ENCODE measurements at places on chromosomes 5 and 9.
A peak's percentile ranks its signal among the peaks of the same experiment; 100 is the strongest.

GRCh38 chr9:134592018-134592818 is 49.4 kb upstream of the COL5A1 start:
- peaks cover 2% of the 10 kb centered on the region for H3K27me3 ChIP-seq
- no peak overlapping the region for H3K4me3 ChIP-seq
- no peaks in the 10 kb centered on the region for H3K36me3 ChIP-seq
- no peak for DNase-seq
- no peak overlapping the region for H3K27ac ChIP-seq
- no peaks in the 10 kb centered on the region for H3K4me1 ChIP-seq

GRCh38 chr9:114561771-114562170 is 25.8 kb upstream of the ATP6V1G1 start:
- peaks cover 6% of the 10 kb centered on the region for H3K4me1 ChIP-seq
- no peak for DNase-seq
- no peaks in the 10 kb centered on the region for H3K36me3 ChIP-seq
- H3K27me3 ChIP-seq, result peaks cover 4% of the 10 kb centered on the region
- H3K4me3 ChIP-seq, result no peak overlapping the region

- no peak for DNase-seq
- H3K27me3 ChIP-seq, result no peaks in the 10 kb centered on the region
- H3K4me3 ChIP-seq, result peak overlapping the region; percentile 84
- peaks cover 14% of the 10 kb centered on the region for H3K36me3 ChIP-seq
- H3K4me1 ChIP-seq, result peaks cover 45% of the 10 kb centered on the region
- H3K27ac ChIP-seq, result peak overlapping the region; percentile 89
Observed at GRCh38 chr9:111481885-111482636, 2.1 kb downstream of the ECPAS start.

DNA sequence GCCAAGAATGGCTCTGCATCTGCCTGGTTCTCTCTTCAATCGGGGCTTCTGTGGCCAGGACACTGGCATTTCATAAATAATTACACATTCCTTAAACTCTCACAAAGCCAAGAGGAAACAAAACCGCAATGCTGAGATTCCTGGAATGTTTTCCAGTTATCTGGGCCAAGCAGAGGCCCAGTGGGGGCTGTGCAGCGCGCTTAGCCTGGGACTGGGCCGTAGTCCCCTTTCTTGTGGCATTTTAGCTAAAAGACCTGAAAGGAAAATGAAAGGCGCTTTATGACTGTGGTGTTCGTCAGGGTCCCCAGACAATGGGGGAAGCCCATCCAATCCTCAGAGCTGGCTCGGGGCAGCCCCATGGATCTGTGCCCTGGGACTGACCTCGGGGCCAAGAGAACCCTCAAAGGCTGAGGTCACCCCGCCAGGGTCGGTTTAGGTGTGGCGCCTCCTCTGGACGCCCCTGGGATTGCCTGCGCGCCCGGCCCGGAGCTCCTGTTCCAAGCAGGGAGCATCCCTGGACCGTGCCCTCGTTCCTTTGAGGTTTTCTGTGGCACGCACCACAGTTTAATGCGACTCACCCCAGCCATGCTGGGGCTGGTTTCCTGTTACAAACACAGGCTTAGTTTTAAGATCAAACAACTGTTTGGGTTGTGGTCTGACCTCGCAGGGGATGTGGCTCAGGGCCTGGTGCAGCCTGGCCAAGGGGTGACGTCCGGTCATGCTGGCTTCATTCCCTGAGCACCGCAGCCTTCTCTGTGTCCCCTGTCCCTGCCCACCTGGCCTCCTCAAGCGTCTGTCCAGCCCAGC is 51.5 kb upstream of the NKD2 start:
- H3K4me1 ChIP-seq, result peaks cover 33% of the 10 kb centered on the region
- H3K36me3 ChIP-seq, result no peaks in the 10 kb centered on the region
- peak overlapping the region; percentile 72 for H3K27ac ChIP-seq

GRCh38 chr5:55554585-55555202 is 19.9 kb upstream of the PLPP1 start:
- H3K27ac ChIP-seq, result no peak overlapping the region
- H3K4me3 ChIP-seq, result no peak overlapping the region
- no peak for DNase-seq
- H3K36me3 ChIP-seq, result no peaks in the 10 kb centered on the region
- H3K27me3 ChIP-seq, result no peaks in the 10 kb centered on the region

DNA sequence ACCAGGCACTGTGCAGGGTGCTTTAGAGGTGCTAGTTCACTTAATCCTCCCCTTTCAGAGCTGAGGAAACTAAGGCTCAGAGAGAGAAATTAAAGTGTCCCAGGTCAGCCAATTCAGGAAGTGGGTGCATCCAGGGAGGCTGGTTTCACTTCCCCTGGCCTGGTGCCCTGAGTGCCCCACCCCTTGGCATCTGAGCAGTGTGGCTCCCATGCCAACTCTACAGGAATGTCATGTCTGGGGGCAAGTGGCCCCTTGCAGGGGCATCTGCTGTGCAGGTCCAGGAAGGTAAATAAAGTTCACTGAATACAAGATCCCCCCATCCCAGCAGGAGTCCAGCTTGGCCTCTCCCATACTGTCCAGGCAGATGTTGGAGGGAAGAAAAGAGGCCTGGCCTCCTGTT is 4.4 kb upstream of the N4BP3 start:
- peaks cover 9% of the 10 kb centered on the region for H3K27me3 ChIP-seq
- H3K4me3 ChIP-seq, result no peak overlapping the region
- no peaks in the 10 kb centered on the region for H3K36me3 ChIP-seq
- H3K27ac ChIP-seq, result no peak overlapping the region
- no peak for DNase-seq

- no peaks in the 10 kb centered on the region for H3K27me3 ChIP-seq
- no peak overlapping the region for H3K27ac ChIP-seq
- H3K4me1 ChIP-seq, result no peaks in the 10 kb centered on the region
Observed at GRCh38 chr5:43833961-43834360, 231.0 kb downstream of the NNT start.

DNA sequence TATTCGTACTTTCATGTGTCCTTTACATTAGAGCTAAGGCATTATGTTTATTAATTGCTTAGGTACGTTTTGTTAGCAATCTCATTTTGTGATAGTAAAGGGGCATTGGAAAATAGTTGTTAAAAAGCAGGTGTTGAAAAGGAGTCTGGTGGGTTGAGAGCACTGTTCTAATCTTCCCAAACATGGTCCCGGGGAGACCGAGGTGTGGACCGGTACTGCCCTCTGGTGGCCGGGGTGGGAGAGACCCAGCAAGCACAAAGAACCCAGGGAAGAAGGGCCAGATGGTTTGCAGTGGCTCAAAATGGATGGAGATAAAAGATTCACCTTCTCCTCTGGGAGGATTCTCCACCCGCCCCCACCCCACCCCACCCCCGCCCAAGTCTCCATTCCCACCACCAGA is 26.1 kb downstream of the IDNK start:
- no peak overlapping the region for H3K27ac ChIP-seq
- H3K27me3 ChIP-seq, result no peaks in the 10 kb centered on the region
- peak; percentile 78 for DNase-seq

DNA sequence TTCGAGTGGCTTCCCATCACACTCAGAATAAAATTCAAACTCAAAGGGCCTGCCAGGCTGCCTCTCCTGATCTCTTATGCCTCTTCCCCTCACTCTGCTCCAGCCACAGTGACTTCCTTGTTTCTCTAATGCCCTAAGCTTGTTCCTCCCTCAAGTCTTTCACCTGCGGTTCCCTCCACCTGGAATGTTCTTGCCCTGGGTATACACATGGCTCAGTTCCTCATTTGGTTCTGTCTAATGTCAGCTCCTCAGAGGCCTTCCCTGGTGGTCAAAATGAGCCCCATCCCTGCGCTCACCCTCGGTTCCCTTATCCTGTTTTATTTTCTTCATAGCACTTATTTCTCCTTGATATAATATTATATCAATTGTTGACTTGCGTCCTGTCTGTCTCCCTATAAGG is 12.7 kb upstream of the CYSTM1 start:
- no peaks in the 10 kb centered on the region for H3K36me3 ChIP-seq
- no peak overlapping the region for H3K4me3 ChIP-seq
- H3K27ac ChIP-seq, result no peak overlapping the region
- no peaks in the 10 kb centered on the region for H3K4me1 ChIP-seq
